Stimulated activated CD4-positive, alpha-beta T cell treated with anti-CD3 and anti-CD28 coated beads, Interleukin-15, amount 100 ng/mL, for 1 hour (primary cell): ENCODE measurements at places on chromosomes 6 and 20.

DNA sequence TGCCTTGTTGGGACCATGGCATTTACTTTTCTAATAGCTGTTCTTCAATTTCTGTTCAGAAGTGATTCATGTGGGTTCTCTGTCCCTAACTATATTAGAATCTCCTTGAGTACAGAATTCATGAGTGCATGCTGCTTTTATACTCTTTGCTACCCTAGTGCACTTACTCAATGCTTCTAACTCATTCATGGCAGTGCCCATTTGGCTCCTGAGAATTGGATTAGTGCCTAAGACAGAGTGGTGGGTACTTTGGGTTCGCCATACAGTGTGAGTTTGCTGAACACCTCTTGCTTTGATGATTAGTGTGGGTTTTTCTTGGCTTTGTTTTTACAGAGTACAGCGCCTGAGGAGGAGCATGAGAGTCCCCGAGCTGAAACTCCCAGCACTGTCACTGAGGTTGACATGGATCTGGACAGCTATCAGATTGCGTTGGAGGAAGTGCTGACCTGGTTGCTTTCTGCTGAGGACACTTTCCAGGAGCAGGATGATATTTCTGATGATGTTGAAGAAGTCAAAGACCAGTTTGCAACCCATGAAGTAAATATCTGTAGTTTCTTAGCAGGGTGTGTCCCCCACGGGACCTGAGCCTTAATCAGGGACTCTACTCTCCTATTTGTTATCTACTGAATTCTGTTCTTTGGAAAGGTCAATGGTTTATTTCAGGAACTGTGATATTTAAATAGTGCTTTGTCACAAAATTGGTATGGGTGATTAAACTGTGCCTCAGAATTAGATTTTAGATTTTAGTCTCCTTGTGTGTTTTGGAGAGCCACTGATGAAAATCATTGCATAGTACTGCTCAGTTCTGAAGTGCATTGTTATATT is 150.7 kb downstream of the UTRN start:
- no peak for DNase-seq

- DNase-seq: no peak
These were observed 13.1 kb downstream of the B4GALT5 start for GRCh38 chr20:49700411-49701185.

- no peak for DNase-seq
These were observed 88.3 kb downstream of the ADAT2 start for GRCh38 chr6:143362192-143362558.

GRCh38 chr20:2206957-2207769 is 88.6 kb upstream of the TGM3 start:
- peak; percentile 65 for DNase-seq

- DNase-seq: no peak
These were observed 505.0 kb downstream of the BMP2 start for GRCh38 chr20:7272512-7272911.

GRCh38 chr20:17227219-17227575 is 357 bp downstream of the PCSK2 start:
- DNase-seq: no peak

DNA sequence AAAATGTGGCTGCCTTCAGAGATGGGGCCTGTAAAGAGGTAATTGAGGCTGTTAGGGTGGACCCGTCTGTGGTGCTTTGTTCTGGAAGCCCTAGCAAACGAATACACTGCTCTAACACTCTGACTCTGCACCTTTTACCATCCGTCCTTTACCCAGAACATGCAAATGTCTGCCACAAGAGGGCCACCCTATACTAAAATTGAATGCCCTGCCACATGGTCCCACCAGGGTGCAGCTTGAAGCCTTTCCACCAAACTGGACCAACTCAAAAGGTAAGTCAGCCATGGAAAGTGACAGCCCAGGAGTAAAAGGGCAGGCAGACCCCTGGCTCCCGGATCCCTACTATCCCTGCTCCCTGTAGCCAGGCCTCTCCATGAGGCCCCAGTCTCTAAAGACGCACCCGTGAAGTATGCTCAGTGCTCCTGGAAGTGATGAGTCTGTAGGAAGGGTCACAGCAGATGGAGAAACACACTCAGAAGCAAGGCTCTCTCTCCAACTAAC is 5.8 kb upstream of the BFSP1 start:
- peak; percentile 26 for DNase-seq

- no peak for DNase-seq
These were observed 127.7 kb downstream of the PDSS2 start for GRCh38 chr6:107331409-107332386.

GRCh38 chr6:10310826-10311225 is 104.0 kb downstream of the TFAP2A start:
- DNase-seq: no peak

DNA sequence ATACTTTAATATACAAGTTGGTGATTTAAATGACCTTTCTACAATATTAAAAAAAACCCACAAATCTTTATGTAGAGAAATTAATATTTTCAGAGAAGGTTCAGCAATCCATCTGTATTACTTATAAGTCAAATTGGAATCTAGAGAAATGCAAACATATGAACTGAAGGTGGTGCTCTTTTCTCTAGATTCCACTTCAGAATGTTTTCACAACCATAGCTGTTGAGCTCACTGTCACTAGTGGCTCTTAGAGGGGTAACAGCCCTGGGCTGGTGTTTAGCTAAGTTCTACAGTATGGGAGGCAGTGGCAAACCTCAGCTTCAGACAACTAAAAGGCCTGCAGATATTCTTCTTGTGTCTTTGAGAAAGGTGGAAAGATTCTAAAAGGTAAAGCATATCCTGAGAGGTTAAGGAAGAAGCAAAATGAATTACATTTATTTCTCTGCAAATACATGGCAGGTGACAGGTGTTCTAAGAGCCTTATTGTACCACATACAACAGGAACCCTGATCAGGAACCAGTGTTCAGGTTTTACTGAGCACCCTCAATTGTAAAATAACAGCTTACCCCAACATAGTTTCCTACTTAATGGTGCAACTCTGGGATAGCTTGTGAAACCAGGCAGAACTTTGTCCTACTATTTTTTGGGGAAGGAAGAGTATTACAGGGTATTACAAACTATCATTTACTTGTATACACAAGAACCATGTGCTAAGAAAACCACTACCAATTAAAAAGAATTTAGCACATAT is 56.6 kb upstream of the SAMHD1 start:
- DNase-seq: no peak

- DNase-seq: no peak
These were observed 24.9 kb downstream of the SASH1 start for GRCh38 chr6:148367411-148368024.
